ENCODE measurements at places on chromosomes 4 and X.

DNA sequence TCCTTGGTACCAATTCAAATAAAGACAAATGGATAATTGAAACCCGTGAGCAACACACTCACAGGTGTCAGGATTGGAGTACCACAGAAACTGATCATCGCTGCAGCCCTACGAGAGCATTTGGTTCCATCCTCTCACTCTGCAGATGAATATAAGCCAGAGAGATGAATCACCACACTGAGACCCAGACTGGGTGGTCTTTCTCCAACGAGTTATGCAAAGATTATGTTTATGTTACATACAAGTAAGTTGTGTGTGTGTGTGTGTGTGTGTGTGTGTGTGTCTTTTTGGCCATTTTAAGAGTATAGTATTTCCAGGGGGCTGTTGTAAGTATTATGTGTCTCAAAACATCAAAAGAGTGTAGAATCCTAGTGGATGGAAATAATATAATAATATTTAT is 329.5 kb upstream of the ZFP42 start:
- DNase-seq, result no peak

DNA sequence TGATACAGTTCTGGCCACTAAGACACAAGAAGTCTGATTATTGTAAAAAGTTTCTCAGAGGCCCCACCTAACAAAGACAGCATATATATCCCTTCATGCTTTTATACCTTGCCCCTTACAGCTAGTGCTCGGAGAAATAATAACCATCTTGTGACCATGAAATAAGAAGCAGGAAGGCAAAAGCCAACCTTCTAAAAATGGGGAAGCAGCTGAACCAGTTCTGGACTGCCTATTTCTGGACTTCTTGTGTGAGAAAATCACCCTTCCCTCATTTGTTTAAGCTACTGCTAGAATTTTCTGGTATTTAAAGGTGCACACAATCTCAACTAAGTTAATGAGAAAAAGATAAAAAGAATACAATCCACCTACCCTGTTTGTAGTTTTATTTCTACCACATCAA is 87.5 kb downstream of the CNOT6L start:
- no peak for DNase-seq

- DNase-seq, result no peak
These were observed 115.1 kb downstream of the PHEX start for GRCh38 chrX:22147214-22147613.

GRCh38 chr4:99966692-99967091 is 16.6 kb upstream of the H2AZ1 start:
- DNase-seq, result no peak

DNA sequence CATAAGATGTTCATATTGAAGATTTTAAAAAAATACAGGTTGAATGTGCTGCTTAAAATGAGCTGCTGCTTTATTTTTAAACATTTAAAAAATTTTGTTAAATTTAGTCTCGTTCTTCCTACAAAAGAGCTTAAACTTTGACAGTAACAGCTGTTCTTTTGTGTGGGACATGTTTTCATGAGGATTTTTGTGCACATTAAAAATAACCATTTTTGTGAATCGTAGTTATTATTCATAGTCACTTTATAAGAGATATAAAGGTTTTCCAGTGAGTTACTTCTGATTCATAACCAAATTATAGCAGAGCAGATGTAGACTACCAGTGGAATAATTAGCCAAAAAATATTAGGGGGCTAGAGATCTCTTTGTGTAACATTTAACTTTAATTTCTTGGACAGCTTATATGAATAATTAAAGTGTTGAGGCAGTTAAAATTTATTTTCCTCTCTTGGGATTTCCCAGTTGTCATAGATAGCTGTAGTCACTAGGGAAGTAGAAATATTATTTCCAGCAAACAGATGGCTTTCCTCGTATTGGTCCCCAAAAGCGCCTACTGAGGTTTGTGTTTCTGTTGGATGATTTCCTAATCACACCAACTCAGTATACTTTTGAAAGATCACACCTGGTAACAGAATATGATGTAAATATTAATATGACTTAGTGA is 24.2 kb downstream of the RBPJ start:
- DNase-seq, result no peak

DNA sequence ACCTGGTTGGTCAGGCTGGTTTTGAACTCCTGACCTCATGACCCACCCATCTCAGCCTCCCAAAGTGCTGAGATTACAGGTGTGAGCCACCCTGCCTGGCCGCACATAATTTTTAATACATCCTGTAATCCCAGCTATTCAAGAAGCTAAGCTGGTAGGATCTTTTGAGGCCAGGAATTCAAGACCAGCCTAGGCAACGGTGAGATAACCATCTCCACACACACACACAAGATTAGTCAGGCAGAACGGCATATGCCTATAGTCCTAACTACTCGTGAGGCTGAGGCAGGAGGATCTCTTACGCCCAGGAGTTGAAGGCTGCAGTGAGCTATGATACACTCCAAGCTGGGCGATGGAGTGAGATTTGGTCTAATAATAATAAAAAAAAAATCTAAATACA is 212.4 kb upstream of the NEIL3 start:
- no peak for DNase-seq

DNA sequence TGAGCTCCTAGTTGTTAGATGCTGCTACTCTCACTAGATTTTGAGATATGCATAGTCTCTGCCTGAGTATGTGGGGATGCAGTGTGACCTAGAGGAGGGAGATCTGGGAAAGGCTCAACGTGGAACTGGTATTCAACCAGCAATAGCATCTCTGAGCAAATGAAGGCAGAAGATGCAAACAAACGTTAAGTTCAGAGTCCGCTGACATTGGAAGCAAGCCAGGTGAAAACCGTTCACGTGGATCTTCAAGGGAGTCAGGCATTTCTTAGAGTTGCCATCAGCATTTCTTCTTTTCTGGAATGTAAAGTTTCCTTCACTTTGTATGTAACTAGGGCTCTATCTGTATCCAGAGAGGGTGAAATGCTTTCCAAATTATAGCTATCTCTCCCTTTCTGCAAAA is 59.9 kb downstream of the C4orf51 start:
- no peak for DNase-seq

GRCh38 chr4:8292478-8293107 is 23.0 kb downstream of the HTRA3 start:
- DNase-seq, result no peak

DNA sequence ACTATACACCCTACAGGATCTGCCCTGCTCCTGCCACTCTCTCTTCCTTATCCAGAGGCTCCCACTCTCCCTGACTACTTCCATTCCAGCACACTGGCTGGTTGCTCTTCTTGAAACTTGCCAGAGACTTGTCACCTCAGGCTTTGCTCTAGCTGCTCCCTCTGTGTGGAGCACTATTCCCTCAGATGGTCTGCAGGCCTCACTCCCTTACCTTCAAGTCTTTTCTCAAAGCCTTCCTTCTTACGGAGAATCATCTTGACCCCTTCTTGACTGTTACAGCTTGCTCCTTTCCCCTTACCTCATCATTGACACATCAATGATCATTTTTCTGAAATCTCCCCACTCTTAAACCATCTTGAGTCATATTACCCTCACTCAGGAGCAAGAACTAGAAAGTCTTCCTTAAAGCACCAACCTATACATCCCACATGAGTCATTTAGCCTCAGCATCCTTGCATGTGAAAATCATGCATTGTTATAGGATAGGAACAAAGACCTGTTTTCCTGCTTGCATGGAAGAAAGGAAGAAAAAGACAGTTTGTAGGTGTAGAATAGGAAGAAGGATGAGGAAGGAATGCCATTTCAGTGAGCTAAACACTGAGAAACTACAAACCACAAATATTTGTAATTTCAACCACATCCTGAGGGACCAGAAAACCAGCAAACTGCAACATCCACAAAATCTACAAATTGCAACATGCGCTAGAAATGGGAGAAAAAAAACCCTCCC is 55.7 kb downstream of the ANTXR2 start:
- no peak for DNase-seq

GRCh38 chr4:140223056-140223810 is 69.2 kb upstream of the MAML3 start:
- DNase-seq, result no peak

GRCh38 chr4:121776610-121777401 is 11.8 kb upstream of the SMIM43 start:
- DNase-seq, result no peak

DNA sequence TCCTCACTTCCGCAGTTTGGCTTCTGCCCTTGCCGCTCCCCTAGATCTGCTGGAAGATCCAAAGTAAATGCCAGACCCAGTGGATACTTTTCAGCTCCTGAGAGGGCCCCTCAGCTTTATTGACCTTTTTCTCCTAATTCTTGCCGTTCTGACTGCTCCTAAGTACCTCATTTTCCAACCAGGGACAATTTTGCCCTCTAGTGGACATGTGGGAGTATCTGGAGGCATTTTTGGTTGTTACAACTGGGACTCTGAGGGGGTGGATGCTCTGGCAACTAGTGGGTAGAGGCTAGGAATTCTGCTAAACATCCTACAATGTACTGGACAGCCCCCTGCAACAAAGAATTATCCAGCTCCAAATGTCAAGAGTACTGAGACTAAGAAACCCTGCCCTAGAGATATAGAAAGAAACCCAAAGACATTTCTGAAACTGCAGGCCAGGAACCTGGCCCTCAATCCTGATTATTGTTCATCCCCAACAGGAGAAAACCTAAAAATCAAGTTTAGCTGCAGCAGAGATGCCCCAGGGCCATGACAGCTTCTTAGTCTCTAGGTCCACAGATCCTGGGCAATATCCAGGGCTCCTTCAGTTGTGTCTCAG is 3.4 kb downstream of the TEX13B start:
- no peak for DNase-seq

- DNase-seq, result no peak
These were observed 136.8 kb downstream of the FAM53A start for GRCh38 chr4:1547131-1547855.

DNA sequence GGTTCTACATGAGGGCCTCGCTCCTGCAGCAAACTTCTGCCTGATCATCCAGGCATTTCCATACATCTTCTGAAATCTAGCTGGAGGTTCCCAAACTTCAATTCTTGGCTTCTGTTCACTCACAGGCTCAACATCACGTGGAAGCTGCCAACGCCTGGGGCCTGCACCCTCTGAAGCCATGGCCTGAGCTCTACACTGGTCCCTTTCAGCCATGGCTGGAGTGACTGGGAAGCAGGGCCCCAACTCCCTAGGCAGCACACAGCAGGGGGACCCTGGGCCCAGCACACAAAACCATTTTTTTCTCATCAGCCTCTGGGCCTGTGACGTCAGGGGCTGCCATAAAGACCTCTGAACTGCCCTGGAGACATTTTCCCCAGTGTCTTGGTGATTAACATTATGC is 542.7 kb downstream of the TLL1 start:
- DNase-seq, result no peak

GRCh38 chr4:1193206-1194009 is 21.0 kb upstream of the SPON2 start:
- no peak for DNase-seq

DNA sequence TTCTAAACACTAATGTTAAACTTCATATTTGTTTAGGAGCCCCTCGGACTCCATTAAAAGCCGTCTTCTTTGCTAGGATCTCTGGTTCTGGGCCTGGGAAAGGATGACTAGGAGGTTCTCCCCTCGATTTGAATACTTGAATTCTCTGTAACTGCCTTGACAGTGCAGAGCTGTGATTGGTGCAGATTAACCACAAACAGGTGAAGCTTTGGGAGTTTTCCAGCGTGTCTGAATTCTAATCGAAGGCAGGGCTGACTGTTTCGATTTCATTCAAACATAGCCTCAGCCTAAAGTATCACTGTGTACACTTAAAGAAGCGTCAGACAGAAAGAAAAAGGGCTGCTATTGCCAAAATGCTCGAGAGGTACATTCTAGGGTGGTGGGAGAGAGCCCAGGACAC is 29.0 kb downstream of the TFDP3 start:
- DNase-seq, result no peak

DNA sequence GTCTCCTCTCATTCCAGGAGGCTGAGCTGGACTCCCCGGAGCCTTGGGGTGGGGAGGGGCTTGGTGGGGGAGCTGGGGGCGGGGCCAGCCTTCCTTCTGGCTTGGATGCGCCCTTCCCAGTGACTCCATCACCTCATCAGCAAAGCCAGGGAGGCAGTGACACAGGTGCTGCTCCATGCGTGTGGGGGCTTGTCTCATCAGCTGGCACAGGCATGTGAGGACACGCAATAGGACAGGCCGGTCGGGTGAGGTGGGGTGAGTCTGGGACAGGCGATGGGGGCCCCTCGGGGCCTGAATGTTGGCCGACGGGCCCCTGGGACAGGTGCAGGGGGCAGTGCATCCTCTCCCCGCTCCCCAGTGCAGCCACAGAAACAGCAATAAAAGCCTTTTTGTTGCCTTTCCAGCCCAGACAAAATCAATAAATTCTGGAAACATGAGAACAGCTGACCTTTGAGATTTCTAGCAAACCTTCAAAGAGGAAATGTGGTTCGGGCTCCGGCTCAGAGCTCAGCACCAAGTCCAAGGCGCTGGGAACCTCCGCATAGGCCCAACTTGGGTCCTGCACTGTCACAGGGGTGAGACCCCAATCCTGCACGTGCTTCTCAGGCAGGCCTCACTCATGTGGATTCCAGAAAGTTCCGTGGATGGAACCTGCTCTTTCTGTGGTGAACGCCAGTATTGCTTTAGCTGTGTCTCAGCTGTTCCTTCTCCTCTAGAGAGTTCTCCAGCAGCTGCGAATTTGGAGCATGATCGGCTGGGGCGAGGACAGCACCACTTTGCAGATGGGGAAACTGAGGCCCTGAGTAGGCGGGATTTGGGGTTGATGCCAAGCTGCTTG is 18.5 kb downstream of the ADRA2C start:
- DNase-seq, result no peak

DNA sequence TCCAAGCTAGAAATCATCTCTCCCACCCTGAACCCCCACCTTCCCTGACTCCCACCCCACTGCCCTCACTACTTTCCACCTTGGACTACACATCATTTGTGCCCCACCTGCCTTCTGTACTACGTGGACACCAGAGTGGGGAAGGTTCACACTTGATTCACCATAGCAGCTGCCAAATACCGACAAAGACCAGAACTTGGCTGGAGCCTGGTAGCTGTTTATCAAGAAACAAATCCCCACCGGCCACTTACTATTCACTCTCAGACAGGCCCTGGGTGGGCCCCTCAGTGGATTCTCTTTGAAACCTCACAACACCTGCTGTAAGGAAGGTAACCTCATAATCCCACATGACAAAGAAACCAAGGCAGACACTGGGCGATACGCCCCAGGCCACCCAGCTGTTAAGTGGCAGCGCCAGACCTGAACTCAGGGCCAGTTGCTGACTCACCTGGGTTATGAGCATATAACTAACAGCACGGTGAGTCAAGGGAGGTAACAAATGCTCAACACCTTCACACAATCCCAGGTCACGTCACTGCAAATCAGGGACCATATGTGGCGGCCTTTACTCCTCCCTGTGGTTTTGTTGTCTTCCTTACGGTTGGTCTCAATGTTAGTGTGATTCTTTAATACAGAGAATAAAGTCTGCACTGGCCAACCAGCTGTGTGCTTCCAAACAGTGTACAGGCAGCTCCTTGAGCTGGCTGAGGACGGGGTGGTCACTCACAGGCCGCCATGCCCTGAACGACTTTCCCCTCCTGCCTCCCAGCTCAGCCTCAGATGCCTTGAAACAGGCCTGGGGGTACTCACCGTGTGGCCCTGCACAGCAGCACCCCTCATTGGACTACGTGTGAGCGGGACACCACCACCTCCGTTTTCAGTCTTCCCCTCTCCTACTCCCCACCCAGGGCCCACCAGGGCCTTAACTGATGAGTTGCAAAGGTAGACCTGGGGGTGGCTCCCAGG is 7.5 kb downstream of the WDR1 start:
- no peak for DNase-seq

Measured in caudate nucleus (tissue), 63 donors.